ENCODE measurements at places on chromosomes 16 and 17.
A peak's percentile ranks its signal among the peaks of the same experiment; 100 is the strongest.

DNA sequence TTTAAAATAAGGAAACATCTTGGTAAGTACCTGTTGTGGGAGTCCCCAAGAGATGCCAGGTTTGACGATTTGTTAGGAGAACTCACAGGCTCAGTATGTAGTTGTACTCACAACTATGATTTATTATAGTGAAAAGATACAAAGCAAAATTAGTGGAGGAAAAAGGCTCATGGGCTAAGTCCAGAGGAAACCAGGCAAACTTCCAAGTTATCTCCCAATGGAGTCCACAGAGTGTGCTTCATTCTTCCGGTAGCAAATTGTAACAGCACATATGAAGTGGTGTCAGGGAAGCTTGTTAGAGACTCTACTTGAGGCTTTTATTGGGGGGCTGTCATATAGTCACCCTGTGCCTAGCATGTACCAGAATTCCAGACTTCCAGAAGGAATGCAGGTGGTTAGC lies 2.3 kb downstream of the DDX19A start:
- peak; percentile 10 for DNase-seq

DNA sequence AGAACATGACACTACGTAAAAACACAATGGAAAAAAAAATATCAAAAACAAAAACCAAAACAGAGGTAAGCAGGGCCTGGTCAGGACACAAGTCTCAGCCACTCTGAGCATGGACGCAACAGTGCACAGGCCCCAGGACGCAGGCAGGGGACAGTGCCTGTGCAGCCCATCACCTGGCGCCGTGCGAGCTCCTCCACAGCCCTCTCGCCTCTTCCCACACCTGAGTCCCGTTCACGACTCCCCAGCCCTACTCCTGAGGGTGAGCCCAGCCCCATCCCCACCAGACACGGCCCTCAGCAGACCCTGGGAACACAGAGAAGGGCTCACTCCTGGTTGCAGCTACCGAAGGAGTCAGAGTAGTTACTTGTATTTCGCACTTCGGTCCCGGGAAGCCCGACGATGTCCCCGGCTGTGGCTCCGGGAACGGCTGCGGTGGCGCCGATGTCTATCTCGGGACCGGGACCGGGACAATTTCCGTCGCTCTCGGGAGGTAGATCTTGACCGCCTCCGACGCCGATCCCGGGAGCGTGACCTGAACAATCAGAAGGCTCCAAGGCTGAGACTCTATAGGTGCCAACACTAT lies 9.4 kb downstream of the HBQ1 start:
- DNase-seq = no peak

DNA sequence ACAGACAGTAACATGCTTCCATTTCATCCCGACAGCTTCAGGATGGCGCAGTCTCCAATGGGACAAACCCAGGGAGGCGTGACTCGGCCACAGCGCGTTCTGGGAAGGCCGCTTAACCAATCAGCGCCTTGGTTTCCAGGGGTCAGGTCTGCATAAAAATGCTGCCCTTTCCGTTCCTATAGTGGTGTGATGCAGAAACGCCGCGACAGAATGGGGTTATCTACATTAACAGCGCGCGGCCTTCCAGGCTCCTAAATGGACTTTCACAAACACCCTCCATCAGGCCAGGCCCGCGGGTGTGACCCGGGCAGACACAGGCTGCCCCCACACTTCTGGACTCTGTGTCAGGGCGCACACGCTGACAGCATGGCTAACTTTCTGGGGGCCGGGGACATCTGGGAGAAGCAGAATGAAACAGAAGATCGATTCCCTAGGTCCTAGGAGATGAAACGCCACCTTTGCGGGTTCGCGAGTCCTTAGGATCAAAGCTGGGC lies 792 bp downstream of the TMEM231 start:
- DNase-seq = peak; percentile 91

GRCh38 chr17:44707755-44708400 lies 587 bp upstream of the DBF4B start:
- DNase-seq = no peak

DNA sequence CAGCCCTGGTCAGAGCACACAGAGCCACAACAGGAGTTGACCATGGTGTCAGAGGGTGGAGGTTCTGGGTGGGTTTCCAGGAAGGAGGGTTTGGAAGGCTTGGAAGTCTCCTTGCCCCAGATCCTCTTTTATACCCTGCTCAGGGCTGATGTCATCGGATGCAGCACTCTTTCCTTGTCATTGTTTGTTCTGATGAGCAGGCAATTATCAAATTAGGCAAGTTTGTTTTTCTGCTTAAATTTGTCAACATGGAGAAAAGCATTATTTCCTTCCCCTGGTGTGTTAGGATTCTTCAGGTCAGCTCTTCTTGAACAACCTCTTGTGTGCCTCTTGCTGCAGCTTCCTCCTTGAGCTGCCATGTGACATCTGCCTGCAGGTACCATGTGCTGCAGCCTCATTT lies at the start of gene KRTAP4-4:
Gene KRTAP4-4 (minus strand): TSS at position 101 of the 400 bp plus-strand sequence. CDS start 57 bp downstream, at position 44.
- DNase-seq = no peak

DNA sequence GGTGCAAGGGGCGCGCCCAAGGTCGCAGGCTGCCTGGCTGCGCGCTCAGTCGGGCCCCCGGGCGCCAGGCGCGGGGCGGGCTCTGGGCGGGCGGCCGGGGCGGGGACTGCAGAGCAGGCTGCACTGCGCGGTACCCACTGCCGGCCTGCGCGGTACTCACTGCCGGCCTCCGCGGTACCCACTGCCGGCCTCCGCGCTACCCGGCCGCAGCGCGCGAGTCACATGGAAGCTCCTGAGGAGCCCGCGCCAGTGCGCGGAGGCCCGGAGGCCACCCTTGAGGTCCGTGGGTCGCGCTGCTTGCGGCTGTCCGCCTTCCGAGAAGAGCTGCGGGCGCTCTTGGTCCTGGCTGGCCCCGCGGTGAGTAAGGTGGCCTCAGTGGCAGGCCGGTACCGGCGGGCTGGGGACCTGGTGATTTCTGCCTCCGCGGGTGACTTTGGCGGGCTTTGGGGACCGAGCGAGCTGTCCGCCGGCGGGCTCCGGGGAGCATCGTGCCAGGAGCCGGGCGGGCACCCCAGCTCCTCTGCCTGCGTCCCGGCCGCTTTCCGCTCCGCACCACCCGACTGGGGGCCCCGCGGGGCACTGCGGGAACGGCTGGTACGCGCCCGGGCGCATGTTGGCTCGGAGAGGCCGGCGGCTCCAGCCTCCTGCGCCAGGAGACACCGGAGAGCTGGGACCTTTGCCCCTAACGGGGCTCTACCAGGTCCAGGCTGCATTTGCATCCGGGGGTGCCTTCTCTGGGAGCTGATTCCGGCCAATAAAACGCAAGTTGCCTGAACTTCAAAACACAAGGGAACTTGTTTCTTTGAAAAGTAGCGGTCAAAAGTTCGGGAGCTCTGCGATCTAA lies at the start of gene SLC47A1:
Gene SLC47A1 (plus strand): TSS at position 137 of the 844 bp plus-strand sequence. CDS start 86 bp downstream, at position 223.
- peak; percentile 12 for DNase-seq

- peak; percentile 19 for DNase-seq
Observed at GRCh38 chr17:75557075-75557851, 30.3 kb upstream of the MYO15B start.

DNA sequence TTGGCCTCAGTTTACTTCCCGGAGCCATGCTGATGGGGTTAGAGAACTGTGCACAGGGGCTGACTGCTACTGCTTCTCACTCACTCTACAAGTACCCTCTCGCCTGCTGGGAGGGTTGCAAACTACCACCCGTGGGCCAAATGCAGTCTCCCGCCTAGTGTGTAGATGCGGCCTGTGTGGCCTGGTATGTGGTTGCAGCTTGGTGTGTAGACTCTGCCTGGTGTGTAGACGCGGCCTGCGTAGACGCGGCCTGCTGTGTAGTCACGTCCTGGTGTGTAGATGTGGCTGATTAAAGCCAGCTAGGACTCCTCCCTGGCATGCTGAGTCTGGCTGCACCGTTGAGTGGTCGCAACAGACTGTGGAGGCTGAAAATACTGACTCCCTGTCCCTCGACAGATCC lies 7.3 kb downstream of the CANT1 start:
- DNase-seq = no peak

- DNase-seq = no peak
Observed at GRCh38 chr17:20934288-20934687, 108.5 kb downstream of the USP22 start.

DNA sequence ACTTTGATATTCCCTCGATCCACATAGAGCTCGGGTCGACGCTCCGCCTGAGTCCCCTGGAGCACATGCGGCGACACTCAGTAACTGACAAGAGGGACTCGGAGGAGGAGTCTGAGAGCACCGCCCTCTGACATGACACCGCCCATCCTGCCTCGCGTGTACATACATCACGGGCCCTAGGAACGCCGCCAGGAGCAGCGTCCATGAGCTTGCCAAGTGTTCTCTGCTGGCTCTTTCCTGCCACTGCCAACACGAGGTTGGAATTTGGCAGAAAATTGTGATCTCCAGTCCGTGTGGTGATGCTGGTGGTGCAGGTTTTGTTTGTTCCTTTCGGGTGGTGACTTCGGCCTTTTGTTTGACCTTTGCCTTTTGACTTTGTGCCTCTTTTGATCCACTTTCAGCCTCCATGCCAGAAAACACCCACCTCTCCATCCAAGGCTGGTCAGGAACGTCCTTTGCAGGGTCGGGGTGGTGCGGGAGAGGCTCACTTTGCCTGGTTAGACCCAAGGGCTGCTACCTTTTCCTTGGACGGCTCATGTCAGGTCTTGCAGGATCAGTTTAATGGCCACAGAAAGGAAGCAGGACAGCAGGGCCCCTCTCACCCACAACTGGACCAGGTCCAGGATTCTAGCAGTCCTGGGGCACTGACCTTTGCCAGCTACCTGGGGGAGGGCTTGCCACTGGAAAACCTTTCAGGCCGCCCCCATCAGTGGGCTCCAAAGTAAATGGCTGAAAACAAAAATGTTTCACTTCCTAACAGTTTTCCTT lies 27.6 kb downstream of the ELAC2 start:
- no peak for DNase-seq

GRCh38 chr16:78155791-78156345 lies 56.4 kb downstream of the WWOX start:
- DNase-seq = no peak

GRCh38 chr16:79298894-79299799 lies 301.4 kb downstream of the MAF start:
- no peak for DNase-seq

- DNase-seq = no peak
Observed at GRCh38 chr17:34565713-34566112, 13.7 kb upstream of the TMEM132E start.

- no peak for DNase-seq
Observed at GRCh38 chr17:81338274-81339190, 43.4 kb upstream of the SLC38A10 start.

DNA sequence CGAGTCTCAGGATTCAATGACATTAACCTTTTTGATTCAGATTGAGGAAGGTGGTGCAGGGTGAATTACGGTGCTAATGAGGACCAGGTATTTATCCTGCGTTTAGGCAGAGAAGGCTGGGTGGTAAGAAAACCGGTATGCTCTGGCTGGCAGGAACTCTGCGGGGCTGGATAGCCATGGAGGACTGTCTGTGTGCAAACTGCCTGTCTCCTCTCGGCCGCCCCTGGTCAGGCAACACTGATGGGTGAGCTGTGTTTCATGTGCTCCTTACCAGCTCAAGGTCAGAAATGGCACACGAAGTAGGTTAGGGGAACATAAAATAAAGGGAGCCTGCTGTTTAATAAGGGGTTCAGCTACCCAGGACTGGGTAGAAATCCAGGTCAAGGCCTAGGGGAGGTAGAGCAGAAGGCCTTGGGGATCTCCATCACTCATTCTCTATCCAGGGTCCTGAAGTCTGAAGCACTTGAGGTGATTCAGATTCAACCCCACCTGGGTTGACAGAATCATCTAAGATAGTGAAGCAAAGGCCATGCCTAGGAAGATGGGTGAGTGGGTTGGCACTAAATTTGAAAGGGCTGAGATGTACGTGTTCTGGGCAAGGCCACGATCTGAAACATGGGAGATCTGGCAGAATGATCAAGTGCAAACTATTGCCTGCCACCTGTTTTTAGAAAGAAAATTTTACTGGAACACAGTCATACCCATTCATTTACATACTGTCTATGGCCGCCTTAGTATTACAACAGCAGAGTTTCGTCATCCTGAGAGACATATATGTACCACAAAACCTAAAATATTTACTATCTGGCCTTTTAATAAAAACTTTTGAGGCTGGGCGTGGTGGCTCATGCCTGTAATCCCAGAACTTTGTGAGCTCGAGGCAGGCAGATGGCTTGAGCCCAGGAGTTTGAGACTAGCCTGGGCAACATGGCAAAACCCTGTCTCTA lies 292.5 kb downstream of the XYLT1 start:
- peak; percentile 28 for DNase-seq

- no peak for DNase-seq
Observed at GRCh38 chr17:79934653-79934970, 95.4 kb upstream of the CBX4 start.

GRCh38 chr17:63550817-63551639 lies 751 bp downstream of the DCAF7 start:
- DNase-seq = peak; percentile 50

DNA sequence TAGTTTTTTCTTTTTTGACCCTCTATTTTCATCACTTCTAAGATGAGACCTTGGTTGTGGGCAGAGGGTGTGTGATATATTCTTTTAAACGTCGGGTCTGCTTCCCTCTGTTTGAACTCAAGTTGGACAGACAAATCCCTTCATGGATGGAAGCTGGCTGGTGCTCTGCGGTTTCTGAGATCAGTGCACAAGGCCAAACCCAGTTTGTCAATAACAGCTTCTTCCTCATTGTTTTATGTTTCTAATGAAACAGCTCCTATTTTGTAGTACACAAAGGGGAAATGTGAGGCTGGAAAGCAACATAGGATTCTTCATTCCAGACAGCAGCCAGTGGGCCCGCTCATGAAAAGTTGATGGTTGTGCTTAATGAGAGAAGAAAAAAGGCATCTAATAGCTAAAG lies 159.6 kb downstream of the PRKCA start:
- DNase-seq = no peak

DNA sequence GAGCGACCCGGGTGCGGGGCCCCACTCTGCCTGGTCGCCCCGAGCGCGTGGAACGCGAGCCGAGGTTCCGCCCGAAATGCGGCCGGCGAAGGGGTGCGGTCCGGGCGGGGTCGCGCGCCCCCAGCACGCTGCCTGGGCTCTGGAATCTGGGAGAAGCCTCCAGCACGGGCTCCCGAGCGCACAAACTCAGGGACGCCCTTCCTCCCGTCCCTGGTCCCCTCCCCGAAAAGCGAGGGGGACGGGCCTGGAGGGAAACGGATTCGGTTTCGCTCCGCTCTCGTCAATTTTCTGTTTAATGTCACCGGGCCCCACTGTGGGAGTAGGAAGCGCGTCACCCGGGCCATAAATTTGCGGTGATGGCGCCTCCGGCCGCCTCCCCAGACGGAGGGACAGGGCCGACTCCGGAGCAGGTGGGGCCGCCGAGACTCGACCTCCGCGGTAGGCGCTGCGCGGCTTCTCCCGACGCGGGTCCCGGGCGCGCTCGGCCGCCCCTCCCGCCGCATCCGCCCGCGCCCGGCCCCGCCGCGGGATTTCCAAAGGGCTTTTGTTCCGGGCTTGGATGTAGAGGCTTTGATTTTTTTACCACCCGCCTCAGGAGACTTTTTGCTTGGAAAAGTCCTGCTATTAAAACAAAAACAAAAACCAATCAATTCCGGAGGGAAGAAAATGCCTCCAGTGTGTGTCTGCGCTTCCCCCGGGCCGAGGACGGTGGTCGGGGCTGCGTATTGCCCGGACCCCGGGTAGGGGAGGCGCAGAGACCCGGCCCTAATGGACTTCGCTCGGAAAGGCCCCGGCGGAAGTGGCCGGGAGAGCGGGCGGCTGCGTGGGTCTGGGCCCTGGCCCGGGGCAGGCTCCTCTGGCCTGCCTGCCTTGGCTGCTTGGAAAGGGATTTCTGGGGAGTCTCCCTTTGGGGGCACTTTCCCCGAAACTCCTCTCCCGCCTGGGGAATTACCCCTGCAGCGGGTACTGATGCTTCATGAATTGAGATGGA lies 7.9 kb upstream of the BAHCC1 start:
- DNase-seq = peak; percentile 75

GRCh38 chr17:56781906-56782305 lies 51.8 kb downstream of the C17orf67 start:
- DNase-seq = no peak

GRCh38 chr16:47507701-47508100 lies 46.6 kb downstream of the PHKB start:
- DNase-seq = no peak

Data from fibroblast of skin of right biceps (primary cell).